ENCODE measurements at places on chromosomes 3 and 15. TPM values are rescaled to one million over a fixed set of nuclear protein-coding genes. Genes with fewer than 3 reads are reported as not detected.

- H3K36me3 ChIP-seq: no peaks in the 10 kb centered on the region
- H3K27ac ChIP-seq: no peak overlapping the region
- no peak overlapping the region for H3K4me3 ChIP-seq
- DNase-seq: no peak
- H3K27me3 ChIP-seq: no peaks in the 10 kb centered on the region
These were observed 226.0 kb upstream of the P2RY1 start for GRCh38 chr3:152608696-152609594.

ZNF106 gene
- 76.9 TPM for total RNA-seq

DNA sequence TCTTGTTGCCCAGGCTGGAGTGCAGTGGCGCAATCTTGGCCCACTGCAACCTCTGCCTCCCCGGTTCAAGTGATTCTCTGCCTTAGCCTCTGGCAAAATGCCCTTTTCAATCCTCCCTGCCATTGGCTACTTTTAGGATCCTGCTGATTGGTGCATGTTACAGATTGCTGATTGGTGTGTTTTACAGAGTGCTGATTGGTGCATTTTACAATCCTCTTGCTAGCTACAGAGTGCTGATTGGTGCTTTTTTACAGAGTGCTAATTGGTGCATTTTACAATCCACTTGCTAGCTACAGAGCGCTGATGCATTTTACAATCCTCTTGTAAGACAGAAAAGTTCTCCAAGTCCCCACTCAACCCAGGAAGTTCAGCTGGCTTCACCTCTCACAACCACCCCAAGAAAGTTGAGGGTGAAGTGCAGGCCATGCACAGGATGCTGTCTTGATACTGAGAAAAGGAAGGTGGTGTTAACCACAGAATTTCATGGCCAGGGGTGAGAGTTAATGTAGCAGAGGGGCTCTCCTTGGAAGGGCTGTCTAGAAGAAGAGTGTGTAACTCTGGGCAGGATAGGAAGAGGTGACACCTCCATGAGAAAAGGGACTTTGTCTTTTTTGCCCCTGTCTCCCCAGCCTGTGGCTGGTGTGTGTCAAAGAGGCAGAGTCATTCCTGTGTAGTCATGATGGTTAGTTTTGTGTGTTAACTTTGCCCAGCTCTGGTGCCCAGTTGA, 145.9 kb downstream of the APBA2 start:
- no peaks in the 10 kb centered on the region for H3K27me3 ChIP-seq
- H3K4me3 ChIP-seq: no peak overlapping the region
- H3K27ac ChIP-seq: no peak overlapping the region

- no peaks in the 10 kb centered on the region for H3K27me3 ChIP-seq
- H3K4me3 ChIP-seq: no peak overlapping the region
- no peaks in the 10 kb centered on the region for H3K36me3 ChIP-seq
- H3K4me1 ChIP-seq: no peaks in the 10 kb centered on the region
These were observed 200.0 kb upstream of the CBLB start for GRCh38 chr3:106068795-106069194.

DNA sequence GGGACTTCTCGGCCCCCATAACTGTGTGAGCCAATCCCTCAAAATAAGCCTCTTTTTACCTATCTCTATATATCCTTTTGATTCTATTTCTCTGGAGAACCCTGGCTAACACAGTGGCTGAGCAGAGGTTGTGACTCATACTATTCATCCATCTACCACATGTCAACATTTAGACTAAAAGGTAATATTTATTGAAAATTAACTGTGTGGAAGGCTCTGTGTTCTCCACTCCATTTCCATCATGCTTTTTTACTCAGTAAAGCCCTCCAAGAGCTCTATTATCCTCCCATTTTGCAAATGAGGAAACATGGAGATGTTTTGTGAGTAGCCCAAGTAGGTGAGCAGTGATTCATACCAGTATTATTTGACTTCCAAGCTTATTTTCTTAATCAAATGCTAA, 217.9 kb upstream of the DCBLD2 start:
- H3K27me3 ChIP-seq: no peaks in the 10 kb centered on the region
- H3K4me1 ChIP-seq: no peaks in the 10 kb centered on the region
- H3K27ac ChIP-seq: no peak overlapping the region
- DNase-seq: no peak

ITGA11 gene
- total RNA-seq: 154 TPM

MCTP2 gene
- 7.7 TPM for total RNA-seq

HAPLN3 gene
- total RNA-seq: 82.3 TPM

DNA sequence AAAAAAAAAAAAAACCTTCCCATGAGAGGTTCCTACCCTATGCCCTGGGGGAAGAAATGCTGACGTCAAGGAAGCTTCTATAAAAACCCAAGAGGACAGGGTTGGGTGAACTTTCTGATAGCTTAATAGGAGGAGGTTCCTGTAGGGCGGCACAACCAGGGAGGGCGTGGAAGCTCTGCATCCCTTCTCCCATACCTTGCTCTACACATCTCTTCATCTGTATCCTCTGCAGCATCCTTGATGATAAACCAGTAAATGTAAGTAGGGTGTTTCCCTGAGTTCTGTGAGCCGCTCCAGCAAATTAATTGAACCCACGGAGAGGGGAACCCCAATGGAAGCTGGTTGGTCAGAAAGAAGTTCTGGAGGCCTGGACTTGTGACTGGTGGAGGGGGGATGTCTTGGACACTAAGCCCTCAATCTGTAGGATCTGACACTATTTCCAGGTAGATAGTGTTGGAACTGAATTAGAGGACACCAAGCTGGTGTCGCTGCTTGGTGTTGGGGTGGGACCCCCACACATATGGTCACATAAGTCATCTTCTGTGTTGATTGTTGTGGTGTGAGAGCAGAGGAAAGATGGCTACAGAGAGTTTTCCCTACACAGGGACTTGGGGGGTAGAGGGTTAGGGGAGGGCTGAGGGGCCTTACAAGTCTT, 91.5 kb downstream of the ST6GAL1 start:
- no peaks in the 10 kb centered on the region for H3K4me1 ChIP-seq
- H3K27me3 ChIP-seq: no peaks in the 10 kb centered on the region
- H3K36me3 ChIP-seq: no peaks in the 10 kb centered on the region
- no peak overlapping the region for H3K27ac ChIP-seq
- H3K4me3 ChIP-seq: no peak overlapping the region

DNA sequence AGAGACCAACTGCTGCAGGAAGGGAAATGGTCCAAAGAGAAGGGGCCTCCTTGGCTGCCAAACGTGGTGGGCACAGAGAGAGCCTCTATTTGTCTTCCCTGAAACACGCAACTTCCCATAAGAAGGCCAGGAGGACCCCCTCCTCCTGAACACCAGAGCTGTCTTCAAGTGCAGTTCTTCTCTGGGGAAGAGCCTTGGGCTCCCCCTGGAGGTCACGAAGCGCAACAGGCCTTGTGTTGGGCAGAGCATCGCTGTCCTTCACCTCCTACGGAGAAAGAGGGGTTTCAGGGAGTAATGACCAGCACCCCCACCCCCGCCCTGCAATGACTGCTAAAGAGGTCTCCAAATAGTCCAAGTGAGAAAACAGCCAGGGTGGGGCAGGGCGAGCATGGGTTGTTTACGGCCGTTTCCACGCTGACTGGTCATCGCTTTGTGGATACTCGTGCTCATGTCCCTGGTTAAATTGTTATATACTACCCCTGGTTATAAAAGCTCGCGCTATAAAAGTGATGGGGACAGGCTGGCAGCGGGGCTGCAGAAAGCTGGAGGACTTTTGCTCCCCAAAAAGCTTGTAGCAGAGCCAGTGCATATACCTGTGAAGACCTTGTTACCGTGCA, 397.5 kb upstream of the ATP10A start:
- H3K4me3 ChIP-seq: no peak overlapping the region
- no peaks in the 10 kb centered on the region for H3K4me1 ChIP-seq
- no peaks in the 10 kb centered on the region for H3K36me3 ChIP-seq
- H3K27ac ChIP-seq: no peak overlapping the region

CHRNA7 gene
- total RNA-seq: 3.5 TPM

DNA sequence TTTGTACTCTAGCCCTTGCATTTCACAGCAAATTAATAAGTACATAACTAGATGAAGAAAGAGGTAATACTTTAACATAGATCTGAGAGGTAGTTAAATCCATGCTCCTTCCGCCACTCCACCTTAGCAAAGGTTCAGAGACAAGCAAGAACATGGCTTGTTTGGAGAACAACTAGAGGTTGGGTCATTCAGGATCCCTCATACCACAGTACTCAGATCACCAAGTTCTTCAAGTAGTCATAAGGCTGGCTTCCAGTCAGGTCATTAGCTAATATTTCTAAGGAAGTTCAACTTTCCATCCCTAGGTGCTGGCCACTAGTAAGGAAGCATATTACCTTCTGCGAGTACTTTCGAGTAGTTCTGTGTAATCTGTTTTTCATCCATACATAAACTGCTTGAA, 44.1 kb downstream of the CD200R1 start:
- H3K4me3 ChIP-seq: no peak overlapping the region
- no peaks in the 10 kb centered on the region for H3K4me1 ChIP-seq
- no peaks in the 10 kb centered on the region for H3K36me3 ChIP-seq
- no peaks in the 10 kb centered on the region for H3K27me3 ChIP-seq
- DNase-seq: no peak

CRYGS gene
- 3.0 TPM for total RNA-seq

SEMA3G gene
- 23.8 TPM for total RNA-seq

PLSCR5 gene
- total RNA-seq: not detected

DNA sequence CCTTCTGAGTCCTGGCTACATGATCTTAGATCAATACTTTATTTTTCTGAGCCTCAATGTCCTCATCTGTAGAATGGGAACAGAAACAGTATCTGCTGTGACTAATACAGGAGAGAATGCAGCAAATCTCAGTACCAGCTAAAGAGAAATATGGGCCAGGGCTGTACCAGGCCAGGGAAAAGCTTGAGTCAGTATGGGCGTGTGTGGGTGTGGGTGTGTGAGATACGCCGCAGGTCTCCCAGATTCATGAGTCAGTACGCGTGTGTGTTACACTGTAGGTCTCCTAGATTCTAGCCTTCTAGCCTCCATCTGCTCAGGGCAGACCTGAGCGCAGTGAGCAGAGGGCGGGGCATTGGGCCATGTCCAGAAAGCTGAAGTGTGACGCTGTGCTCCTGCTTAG, 15.2 kb downstream of the GNAI2 start:
- H3K4me3 ChIP-seq: no peak overlapping the region
- H3K27ac ChIP-seq: no peak overlapping the region
- no peaks in the 10 kb centered on the region for H3K27me3 ChIP-seq
- no peaks in the 10 kb centered on the region for H3K36me3 ChIP-seq

SNX4 gene
- 30.2 TPM for total RNA-seq

FBXW12 gene
- not detected for total RNA-seq

PLA2G4B gene
- total RNA-seq: 11.1 TPM

CTXND1 gene
- total RNA-seq: 0.21 TPM

MCF2L2 gene
- total RNA-seq: 1.0 TPM

PLCH1 gene
- 0.57 TPM for total RNA-seq

PEAK1 gene
- total RNA-seq: 105 TPM

GPD1L gene
- total RNA-seq: 48.4 TPM

RPL39L gene
- 10.5 TPM for total RNA-seq

CLDN11 gene
- total RNA-seq: 5.1 TPM

DNA sequence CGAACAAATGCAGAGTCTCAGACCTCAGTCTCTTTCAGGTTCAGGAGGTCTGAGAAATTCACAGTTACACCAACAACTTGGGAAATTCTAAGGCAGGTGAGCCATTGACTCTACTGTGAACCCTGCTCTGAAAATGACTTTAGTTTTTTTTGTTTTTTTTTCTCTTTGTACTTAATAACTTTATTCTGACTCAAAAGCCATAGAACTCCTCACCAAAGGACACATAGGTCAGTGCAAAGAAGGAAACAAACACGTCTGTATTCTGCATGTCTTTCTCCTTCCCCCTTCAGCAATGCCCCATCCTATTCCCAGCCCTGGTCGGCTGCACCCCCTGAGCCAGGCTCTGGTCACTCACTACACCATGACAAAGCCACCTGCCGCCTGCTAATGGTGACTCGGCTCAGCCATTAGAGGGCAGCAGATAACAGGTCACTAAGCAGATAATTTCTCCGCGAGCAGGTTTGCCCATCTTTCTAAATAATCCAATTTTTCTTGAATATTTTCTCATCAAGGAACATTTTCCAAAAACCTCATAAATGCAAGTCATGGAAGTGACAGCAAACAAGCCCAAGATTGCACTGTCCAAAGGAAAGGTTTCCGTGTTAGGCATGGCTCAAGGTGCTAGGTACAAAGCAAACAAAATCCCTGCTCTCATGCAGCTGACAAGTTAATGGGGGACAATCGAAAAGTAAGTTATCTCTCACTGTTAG, 37.7 kb downstream of the TM4SF4 start:
- H3K4me3 ChIP-seq: no peak overlapping the region
- H3K4me1 ChIP-seq: no peaks in the 10 kb centered on the region
- DNase-seq: peak; percentile 67
- no peaks in the 10 kb centered on the region for H3K36me3 ChIP-seq
- H3K27me3 ChIP-seq: no peaks in the 10 kb centered on the region

GRCh38 chr3:16349986-16350596, 85.1 kb downstream of the OXNAD1 start:
- DNase-seq: no peak
- H3K27ac ChIP-seq: no peak overlapping the region
- H3K27me3 ChIP-seq: no peaks in the 10 kb centered on the region

ACSBG1 gene
- total RNA-seq: not detected
